CD4-positive, alpha-beta T cell treated with Interferon gamma for 1 hour (primary cell): ENCODE measurements at places on chromosomes 16 and 17.

DNA sequence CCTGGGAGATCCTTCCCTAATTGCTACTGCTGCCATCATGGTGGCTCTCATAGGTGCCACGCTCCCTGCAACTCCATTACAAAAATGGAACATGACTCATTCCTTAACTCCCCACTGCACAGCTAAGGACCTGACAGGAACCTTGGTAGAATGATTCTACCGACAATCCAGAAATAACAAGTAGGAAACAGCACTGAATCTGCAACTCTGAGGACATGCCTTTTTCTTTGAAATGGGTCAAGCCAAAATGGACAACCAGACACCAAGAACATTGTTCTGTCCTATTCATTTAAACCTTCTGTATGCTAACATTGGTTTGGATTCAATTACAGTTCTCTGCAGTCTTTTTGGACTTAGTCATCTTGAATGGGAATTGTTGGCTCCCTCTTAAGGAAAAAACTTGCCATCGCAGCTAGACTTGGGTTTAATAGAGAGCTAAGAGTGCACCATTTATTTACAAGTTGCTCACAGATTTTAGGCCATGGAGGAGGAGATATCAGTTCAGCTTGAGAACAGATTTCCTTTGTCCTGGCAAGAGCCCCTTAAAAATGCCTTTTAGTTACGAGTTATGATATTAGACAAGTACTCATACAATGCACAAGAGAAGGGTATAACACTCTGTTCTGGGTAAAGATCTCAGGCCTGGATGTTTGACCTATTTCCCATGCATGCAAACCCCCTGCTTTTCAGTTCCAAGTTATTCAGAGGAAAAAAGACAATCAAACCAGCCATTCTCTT, 20.9 kb upstream of the NSRP1 start:
- no peak for DNase-seq

GRCh38 chr17:73250851-73251640, 10.6 kb downstream of the CPSF4L start:
- DNase-seq, result no peak

GRCh38 chr17:77466596-77467223, 325.9 kb downstream of the SEC14L1 start:
- no peak for DNase-seq

- DNase-seq, result no peak
Observed at GRCh38 chr17:2926019-2926650, 129.9 kb downstream of the RAP1GAP2 start.

GRCh38 chr17:38741461-38741860, 6.7 kb downstream of the PCGF2 start:
- no peak for DNase-seq

DNA sequence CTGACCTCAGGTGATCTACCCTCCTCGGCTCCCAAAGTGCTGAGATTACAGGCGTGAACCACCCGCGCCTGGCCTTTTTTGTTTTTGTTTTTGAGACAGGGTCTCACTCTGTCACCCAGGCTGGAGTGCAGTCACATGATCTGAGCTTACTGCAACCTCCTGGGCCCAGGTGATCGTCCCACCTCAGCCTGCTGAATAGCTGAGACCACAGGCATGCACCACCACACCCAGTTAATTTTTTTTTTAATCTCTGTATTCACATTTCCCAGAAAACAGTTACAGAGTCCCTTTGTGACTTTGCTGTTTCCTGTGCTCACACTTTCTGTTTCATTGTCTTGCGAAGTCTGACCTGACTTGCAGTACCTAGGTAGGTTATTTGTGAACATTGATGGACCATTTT, 2.7 kb downstream of the CLUAP1 start:
- DNase-seq, result peak; percentile 68

GRCh38 chr16:72715267-72715666, 332.7 kb downstream of the ZFHX3 start:
- no peak for DNase-seq

- DNase-seq, result no peak
Observed at GRCh38 chr16:24761526-24761925, 32.1 kb downstream of the TNRC6A start.

GRCh38 chr16:89811321-89811720, 5.1 kb downstream of the FANCA start:
- DNase-seq, result no peak

DNA sequence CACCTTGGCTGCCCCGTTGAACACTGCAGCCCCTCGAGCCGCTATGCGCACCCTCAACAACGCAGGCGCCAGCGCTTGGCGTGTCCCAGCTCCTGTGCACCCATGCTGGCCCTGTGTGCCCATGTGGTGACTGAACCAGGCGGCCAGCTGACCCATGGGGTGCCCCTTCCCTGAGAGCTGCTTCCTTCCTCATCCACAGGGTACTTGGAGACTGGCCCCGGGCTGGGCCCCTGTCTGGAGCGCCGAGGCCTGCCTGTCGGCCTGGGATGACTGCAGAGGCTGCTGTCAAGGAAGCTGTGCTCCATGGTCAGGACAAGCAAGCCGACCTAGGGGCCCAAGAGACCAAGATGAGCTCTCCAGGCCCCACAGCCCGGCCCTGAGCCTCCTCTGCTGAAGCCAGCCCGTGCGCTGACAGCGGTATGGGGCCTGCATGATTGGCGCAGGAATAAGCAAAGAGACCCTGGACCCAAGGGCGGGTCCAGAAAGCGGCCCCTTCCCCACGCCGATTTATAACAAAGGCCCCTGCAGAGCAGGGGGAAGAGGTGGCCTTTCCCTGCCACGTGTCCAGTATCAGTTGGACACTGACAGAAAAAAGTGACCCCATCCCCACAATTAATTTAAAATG, 21.6 kb upstream of the BAHCC1 start:
- no peak for DNase-seq

GRCh38 chr17:2213291-2213960, 90.2 kb downstream of the SMG6 start:
- no peak for DNase-seq

GRCh38 chr16:67919622-67920221, 11.9 kb downstream of the CTRL start:
- DNase-seq, result no peak

DNA sequence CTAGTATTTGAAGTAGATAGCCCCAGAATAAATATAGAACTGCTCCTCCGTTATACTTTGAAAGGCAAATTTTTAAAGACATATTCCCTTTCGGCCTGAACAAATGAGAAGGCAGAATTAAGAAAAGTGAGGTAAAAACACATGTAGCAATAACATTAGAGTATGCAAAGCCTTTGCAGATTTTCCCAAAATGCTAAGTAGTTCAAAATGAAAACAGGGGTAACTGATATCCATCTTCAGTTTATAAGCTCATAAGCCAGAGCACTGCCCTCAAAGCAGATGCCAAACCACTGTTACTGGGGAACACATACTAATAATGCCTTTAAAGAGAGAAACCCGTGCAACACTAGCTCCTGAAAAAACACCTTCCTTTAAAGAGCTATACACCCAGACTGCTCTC, 51.3 kb upstream of the CLEC18B start:
- no peak for DNase-seq

GRCh38 chr16:14063618-14064581, 7.2 kb upstream of the MRTFB start:
- no peak for DNase-seq

DNA sequence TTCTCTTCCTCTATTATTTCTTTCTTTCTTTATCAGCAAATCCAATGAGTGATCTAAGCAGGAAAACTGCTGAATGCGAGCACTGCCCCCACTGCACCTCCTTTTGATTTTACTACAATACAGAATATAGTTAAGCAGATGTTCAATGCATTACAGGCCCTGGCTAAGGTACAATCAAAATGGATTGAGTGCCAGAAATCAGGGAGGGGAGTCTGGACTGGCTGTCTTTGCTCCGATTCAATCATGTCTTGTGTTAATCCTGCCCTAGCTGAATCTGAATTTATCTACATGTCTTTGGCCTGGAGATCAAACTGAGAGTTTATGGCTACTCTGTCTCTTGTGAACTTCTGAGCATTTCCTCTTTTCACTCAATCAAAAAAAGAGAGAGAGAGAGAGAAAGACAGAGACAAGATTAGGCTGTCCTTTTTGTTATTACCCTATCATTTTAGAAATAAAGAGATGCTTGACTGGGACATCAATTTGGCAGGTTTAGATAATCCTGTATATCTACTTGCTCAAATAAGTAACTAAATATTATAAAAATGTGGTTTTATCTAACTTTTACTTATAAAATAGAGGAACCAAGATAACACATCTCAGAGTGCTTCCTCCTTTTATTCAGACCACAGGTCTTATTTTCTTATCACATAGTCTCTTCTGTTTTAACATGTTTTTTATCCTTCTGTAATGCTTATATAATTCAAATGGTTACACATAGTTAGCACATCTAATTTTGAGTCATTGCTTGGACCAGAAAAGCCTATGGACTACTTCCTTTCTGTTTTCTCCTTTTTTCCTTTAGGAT, 656.2 kb downstream of the KCNJ2 start:
- DNase-seq, result no peak

DNA sequence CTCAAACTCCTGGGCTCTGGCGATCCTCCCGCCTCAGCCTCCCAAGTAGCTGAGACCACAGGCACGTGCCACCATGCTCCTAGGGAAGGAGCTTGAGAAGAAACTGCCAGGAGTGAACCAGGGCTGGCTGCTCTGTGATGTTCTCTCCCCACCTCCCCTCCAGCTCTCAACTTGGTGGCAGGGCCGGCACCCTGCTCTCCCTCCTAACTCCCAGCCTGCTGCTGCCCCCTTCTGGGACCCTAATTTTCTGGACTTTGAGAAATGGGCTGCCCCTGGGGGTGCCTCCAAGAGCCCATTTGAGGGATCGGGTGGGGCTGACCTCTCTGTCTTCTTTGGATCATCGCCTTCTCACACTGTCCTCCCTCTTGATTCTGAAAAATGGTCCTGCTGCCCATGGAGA, 14.9 kb upstream of the STAT3 start:
- DNase-seq, result no peak

DNA sequence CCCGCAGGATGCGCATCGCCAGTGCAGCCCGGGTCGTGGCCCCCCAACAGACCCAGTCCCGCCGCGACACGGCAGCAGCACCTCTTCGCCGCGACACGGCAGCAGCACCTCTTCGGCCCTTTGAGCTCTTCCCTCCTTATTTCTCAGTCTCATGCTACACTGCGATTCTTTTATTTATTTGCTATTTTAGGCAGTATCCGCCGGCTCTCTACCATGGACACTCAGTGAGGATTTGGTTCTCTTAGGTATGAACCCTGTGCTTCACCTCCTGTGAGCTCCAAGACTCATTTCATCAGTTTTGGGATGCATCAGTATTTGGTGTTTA, 8.3 kb upstream of the MAP2K3 start:
- no peak for DNase-seq

DNA sequence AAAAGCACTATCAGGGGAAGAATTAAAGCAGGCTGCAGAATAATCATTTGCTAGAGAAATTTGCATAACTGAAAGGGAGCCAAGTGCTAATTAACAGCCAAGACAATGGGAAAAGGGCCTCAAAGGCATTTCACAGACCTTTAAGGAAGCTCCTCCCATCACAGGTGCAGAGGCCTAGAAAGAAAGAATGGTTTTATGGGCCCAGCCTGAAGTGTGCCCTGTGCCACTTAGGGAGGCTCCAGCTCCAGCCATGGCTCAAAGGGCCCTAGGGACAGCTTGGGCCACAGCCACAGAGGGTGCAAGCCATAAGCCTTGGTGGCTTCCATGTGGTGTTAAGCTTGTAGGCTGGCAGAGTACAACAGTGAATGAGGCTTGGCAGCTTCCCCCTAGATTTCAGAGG, 50.1 kb downstream of the RNF112 start:
- no peak for DNase-seq

DNA sequence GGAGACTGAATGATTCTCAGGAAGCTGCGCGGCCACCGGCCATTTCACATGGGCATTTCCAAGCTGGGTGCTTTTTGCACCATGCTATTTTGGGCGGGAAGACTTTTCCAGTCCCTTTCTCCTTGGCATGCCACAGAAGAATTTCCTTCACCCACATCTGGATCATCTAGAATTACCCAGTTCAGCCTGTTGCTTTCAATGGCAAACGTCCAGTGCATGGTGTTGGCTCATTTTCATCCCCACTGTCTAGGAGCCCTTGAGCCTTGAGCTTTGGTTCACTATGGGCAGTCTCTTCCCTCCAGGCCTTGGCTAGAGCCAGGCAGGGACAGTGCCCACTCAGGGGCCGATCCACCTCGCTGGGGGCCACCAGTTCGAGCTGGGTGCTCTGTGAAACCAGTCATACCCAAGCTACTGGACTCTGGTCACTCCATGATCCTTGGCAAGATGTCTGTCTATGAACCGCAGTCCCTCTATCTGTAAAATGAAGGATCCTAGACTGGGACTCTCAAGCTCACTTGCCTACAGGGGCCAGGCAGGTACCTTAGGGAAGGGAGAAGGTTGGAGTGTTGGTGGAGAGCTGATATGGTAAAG, 71.1 kb downstream of the CYLD start:
- DNase-seq, result no peak

- DNase-seq, result no peak
Observed at GRCh38 chr17:72244956-72245355, 124.1 kb downstream of the SOX9 start.

DNA sequence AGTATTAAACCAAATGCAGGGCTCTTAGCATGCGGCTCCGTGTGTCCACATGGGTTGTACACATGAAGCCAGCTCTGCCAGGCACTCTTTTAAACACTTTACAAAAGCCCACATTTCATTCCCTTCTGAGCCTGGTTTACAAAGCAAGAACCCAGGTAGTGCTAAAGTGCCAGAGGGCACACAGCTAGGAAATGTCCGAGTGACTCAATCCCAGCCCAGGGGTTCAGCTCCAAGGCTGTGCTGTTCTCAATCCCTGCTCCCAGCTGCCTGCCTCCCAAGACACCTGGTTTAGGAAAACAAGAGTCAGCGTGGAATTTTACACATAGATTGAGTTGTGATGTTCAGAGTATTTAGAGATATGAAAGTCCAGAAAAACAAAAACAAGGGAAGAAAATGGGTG, 13.3 kb upstream of the DCAF7 start:
- no peak for DNase-seq

- peak; percentile 51 for DNase-seq
Observed at GRCh38 chr17:3039736-3040135, 23.7 kb downstream of the OR1D5 start.

- DNase-seq, result no peak
Observed at GRCh38 chr17:1606352-1606985, 22.2 kb downstream of the SLC43A2 start.

- peak; percentile 86 for DNase-seq
Observed at GRCh38 chr17:6831661-6832263, at the start of gene TEKT1. TSS of gene TEKT1 (minus strand) at chr17:6831729. CDS start at chr17:6830376, 1,353 bp downstream.
